ENCODE measurements at places on chromosomes 12 and 14.

DNA sequence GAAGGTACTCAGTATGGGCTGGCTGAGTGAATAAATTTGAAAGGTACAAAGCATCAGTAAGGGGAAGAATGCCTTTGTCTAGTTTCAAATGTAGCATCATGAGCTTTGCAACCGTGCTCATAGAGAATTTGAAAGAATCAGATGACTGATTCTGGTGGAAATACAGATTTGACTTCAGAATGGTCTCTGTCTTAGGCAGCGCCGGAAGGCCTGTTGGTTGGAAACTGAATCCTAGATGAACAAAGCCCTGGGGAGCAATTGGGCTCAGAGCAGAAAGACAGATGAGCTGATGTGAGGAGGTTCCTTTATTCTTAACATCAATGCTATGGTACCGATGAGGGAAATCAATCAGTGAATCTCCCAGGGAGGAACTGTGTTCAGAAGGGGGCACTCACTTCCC is 137.3 kb downstream of the SNAPC1 start:
- H3K4me3 ChIP-seq = no peak overlapping the region
- peaks cover 2% of the 10 kb centered on the region for H3K4me1 ChIP-seq
- H3K27me3 ChIP-seq = no peaks in the 10 kb centered on the region
- no peaks in the 10 kb centered on the region for H3K36me3 ChIP-seq
- DNase-seq = no peak

DNA sequence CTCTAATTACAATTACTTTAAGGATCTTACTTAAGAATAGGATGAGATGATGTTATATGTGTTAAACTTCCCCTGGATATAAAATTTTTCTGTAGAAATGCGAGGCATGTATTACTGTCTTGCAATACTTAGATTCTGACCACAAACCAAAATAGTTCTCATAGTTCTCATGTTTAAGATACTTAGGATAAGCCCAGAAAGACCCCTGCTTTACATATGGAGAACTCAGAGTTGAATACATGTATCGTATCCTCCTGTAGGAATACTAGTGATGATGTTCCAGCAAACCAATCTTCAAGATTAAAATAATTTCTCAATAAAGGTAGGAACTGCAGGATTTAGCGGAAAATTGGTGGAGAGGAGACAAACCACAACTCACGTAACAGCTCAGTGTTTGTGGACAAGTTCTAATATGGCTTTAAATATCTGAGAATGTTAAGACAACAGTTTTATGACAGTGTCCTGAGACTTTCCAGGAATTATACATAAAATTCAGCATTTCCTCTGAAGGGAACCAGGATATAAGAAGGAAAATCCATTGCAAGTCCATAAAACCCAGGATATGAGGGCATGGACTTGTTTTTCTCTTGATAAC is 114.7 kb upstream of the CRY1 start:
- H3K27me3 ChIP-seq = no peaks in the 10 kb centered on the region
- no peaks in the 10 kb centered on the region for H3K4me1 ChIP-seq
- no peak overlapping the region for H3K4me3 ChIP-seq
- H3K36me3 ChIP-seq = no peaks in the 10 kb centered on the region
- H3K27ac ChIP-seq = no peak overlapping the region

DNA sequence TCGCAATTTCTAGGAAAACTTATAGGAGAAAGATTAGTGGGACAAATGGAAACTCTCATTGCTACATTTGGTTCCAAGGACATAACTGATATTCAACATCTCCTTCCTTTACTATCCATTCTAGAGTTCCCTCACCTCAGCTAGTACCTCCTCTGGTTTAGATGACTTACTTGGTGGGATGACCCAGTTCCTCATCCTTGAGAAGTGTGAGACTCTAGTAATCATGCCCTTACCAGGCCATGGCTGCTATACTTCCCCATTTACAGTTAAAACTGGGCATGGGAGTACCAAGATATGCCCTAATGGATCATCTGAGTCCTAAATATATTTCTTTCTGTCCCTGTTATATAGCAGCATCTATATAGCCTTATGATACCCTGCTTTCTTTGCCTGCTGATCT is 58.1 kb downstream of the IFT81 start:
- DNase-seq = no peak
- peaks cover 14% of the 10 kb centered on the region for H3K36me3 ChIP-seq
- no peaks in the 10 kb centered on the region for H3K27me3 ChIP-seq
- no peak overlapping the region for H3K4me3 ChIP-seq
- no peaks in the 10 kb centered on the region for H3K4me1 ChIP-seq

- no peak overlapping the region for H3K27ac ChIP-seq
- no peaks in the 10 kb centered on the region for H3K27me3 ChIP-seq
- H3K4me3 ChIP-seq = no peak overlapping the region
- DNase-seq = no peak
These were observed 28.2 kb downstream of the TRAF3 start for GRCh38 chr14:102805371-102805891.

- no peaks in the 10 kb centered on the region for H3K36me3 ChIP-seq
- no peak overlapping the region for H3K27ac ChIP-seq
These were observed 130.2 kb downstream of the RAD51B start for GRCh38 chr14:67949771-67950170.

DNA sequence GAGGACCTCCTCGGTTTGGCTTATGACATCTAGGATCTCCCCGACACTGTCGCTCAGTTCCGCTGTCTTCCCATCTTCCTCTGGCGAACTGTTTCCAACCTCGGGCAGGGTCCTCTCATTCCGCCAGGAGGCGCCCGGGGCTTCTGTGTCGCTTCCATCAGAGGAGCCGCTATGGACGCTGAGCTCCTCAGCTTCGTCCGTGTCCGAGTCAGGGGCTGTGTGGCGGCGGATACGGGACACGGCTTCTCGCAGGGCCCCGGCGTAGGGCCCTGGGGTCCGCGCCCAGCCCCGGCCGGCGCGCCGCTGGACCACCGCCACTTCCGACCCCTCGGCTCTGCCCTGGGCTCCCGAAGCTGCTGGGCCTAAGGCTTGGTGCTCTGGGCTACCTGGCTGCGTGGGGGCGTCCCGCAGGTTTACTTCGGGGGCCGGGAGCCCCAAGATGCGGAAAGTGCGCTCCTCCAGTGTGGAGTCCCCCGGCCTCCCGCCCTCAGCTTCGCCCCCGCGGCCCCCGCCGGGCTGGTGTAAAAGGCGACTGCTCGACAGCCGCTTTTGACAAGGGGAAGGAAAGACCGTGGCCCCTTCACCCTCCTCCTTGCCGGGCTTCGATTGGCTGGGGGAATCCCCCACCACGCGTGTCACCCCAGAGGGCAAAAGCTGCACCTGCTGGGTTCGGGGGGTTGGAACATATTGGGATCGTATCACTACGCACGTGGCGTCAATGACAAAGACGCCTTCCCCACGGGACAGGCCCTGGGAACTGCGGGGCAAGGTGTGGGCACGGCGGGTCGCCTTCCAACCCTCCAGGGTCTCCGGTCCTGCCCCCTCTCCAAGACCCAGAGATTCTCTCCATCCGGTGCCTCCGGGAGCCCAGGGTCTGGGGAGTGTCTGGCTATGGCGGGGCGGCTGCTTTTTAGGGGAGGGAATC is 2.1 kb downstream of the DDN start:
- peaks cover 45% of the 10 kb centered on the region for H3K4me1 ChIP-seq
- DNase-seq = peak; percentile 93
- H3K27ac ChIP-seq = no peak overlapping the region

GRCh38 chr12:124327362-124328043 is 32.6 kb downstream of the RFLNA start:
- H3K27me3 ChIP-seq = no peaks in the 10 kb centered on the region
- peaks cover 11% of the 10 kb centered on the region for H3K4me1 ChIP-seq
- peak; percentile 50 for DNase-seq
- no peak overlapping the region for H3K27ac ChIP-seq

DNA sequence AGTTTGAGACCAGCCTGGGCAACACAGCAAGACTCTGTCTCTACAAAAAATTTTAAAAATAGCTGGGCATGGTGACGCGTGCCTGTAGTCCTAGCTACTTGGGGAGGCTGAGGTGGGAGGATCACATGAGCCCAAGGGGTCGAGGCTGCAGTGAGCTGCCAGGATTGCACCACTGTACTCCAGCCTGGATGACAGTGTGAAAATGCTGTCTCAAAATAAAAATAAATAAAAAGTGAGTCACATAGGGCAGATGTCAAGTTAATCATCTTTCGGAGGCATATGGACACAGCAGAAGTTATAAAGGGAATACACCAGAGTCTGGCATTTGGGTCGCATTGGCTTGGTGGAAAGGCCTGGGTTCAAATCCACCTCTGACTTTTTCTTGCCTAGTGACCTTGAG is 92.7 kb downstream of the PHETA1 start:
- no peaks in the 10 kb centered on the region for H3K4me1 ChIP-seq
- H3K4me3 ChIP-seq = no peak overlapping the region
- no peaks in the 10 kb centered on the region for H3K36me3 ChIP-seq
- DNase-seq = no peak

DNA sequence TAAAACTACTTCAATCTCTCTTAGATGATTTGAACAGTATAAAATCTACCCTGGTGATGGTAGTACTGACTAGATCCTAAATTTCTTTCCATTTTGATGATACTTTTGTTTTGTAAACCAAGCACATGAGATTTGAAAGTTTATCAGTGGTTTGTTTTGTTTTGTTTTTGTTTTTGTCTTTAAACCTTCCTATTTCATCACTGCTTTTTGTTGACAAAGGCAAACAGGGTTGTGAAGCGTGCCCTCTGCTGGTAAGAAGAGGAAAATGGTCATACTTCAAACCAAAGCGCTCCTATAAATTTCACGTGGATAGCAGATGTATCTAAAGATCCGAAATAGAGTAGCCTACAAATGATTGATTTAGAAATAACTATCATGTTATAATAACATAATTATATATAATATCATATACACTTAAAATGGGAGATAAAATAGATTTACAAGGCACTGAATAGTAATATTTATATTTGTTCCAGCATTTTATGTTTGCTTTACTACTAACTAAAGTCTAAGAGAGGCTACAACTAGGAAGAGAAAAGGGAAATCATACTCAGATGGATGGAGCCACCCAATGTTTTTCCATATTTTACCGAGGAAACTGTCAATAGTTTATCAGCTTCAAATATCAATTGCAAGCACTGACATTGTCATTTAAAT is 254.0 kb upstream of the USP15 start:
- DNase-seq = peak; percentile 71
- no peaks in the 10 kb centered on the region for H3K27me3 ChIP-seq
- H3K36me3 ChIP-seq = no peaks in the 10 kb centered on the region
- no peak overlapping the region for H3K4me3 ChIP-seq
- H3K4me1 ChIP-seq = no peaks in the 10 kb centered on the region
- H3K27ac ChIP-seq = no peak overlapping the region

DNA sequence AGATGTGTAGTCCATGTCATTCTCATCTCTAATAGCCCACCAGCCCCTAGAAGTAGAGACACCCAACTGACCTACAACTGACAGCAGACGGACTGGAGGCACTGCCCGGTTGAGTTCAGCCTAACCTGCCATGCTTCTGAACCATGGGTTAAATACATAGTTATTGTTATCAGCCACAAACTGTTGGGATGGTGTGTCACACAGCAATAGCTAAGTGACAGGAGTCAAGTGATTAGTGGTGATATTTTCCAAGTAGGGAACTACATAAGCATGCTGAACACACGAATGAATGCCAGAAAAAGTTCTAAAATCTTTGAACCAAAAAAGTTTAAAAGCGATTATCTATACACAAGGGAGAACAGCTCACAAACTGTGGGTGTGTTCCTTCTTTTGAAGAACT is 80.1 kb downstream of the SYNE3 start:
- H3K27ac ChIP-seq = no peak overlapping the region
- H3K27me3 ChIP-seq = no peaks in the 10 kb centered on the region
- no peak overlapping the region for H3K4me3 ChIP-seq
- H3K36me3 ChIP-seq = peaks cover 19% of the 10 kb centered on the region
- no peak for DNase-seq

DNA sequence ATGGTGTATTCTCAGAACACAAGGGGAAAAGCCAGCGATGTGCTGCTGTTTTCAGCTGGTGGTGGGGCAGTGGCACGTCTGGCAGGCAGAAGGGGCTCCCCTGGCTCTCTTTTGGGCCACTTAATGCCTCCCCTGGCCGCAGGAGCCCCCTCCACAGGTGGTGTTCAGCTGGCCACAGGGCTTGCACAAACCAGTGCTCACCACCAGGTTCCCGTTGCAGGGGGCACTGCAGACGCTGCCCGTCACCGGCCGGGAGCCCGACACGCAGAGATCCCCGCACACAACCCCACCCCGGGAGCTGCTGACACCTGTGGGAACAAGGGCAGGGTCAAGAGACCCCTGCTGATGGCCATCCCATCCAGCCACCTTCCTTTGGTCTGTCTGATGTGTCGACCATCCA is 6.7 kb downstream of the KRT83 start:
- H3K4me1 ChIP-seq = no peaks in the 10 kb centered on the region
- no peak for DNase-seq
- H3K36me3 ChIP-seq = no peaks in the 10 kb centered on the region
- H3K27me3 ChIP-seq = no peaks in the 10 kb centered on the region
- H3K27ac ChIP-seq = no peak overlapping the region

DNA sequence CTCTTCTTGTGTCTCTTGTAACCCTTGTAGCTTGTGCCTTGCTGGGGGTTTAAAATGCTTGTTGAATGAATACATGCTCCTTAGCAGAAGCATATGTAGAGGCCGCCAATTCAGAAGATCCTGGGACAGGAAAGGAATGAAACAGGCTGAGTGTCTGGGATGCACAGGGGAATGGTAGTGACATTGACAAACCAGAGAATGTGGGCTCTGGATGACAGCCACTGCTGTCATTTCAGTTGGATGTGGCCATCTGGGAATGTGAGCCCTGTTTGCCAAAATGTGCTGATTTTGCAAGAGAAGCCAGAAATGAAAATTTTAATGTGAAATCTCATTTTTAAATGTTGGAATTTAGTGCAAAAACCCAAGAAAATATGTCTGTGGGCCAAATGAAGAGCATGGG is 136.8 kb downstream of the DACT1 start:
- peaks cover 7% of the 10 kb centered on the region for H3K4me1 ChIP-seq
- no peak overlapping the region for H3K27ac ChIP-seq
- H3K27me3 ChIP-seq = no peaks in the 10 kb centered on the region
- H3K4me3 ChIP-seq = no peak overlapping the region

GRCh38 chr12:356276-356988 is 32.7 kb downstream of the KDM5A start:
- no peak overlapping the region for H3K27ac ChIP-seq
- DNase-seq = no peak
- H3K27me3 ChIP-seq = no peaks in the 10 kb centered on the region
- no peaks in the 10 kb centered on the region for H3K4me1 ChIP-seq
- H3K4me3 ChIP-seq = no peak overlapping the region
- peaks cover 50% of the 10 kb centered on the region for H3K36me3 ChIP-seq

- no peaks in the 10 kb centered on the region for H3K36me3 ChIP-seq
- H3K27me3 ChIP-seq = no peaks in the 10 kb centered on the region
- peaks cover 24% of the 10 kb centered on the region for H3K4me1 ChIP-seq
- no peak overlapping the region for H3K27ac ChIP-seq
These were observed 205.5 kb downstream of the CHST11 start for GRCh38 chr12:104662203-104662602.

GRCh38 chr14:69644814-69645213 is 33.4 kb downstream of the SUSD6 start:
- peaks cover 4% of the 10 kb centered on the region for H3K4me1 ChIP-seq
- no peak overlapping the region for H3K4me3 ChIP-seq
- no peaks in the 10 kb centered on the region for H3K36me3 ChIP-seq
- no peaks in the 10 kb centered on the region for H3K27me3 ChIP-seq
- H3K27ac ChIP-seq = no peak overlapping the region

Measured in spinal cord (tissue), 10 donors.